Effector memory CD4-positive, alpha-beta T cell (primary cell): ENCODE measurements at places on chromosomes 5 and 9.

GRCh38 chr5:148583421-148583965 lies 70.8 kb downstream of the HTR4 start:
- DNase-seq, result no peak
- no peak overlapping the region for H3K4me3 ChIP-seq
- H3K27ac ChIP-seq, result no peak overlapping the region
- no peaks in the 10 kb centered on the region for H3K4me1 ChIP-seq

DNA sequence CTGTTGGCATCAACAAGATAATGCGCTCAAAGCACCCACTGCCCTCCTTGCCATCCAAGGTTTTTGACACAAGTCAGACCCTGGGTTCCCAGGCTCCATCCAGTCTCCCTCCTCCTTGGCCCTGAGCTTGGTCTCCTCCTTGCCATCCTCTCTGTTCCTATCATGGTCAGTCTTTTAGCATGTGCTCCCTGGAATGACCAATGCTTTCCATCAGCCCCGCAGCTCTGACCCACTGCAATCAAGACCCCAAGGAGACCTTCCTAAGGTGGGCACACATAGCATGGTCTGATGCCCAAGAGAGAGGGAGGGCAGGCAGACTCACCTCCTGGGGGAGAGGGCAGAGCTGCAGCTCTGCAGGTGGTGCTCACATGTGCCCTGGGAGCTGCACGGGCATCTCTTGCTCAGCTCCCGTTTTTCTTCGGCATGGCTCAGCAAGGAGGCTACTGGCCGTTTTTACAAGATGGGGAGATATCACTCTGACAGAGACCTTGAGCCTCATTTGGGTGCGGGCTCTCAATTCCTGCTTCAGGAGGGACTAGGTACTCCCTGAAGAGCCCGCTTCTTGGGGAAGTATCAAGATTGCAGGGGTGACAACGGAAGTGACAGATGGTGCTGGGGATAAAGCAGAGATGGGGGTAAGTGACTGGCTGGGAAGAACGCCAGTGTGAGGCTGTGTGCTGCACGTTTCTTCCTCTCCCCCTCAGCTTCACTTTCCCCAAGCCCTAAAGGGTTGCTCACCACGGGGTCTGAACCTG lies 3.3 kb downstream of the SEPTIN8 start:
- H3K27ac ChIP-seq, result no peak overlapping the region
- peaks cover 11% of the 10 kb centered on the region for H3K4me1 ChIP-seq
- DNase-seq, result no peak
- no peak overlapping the region for H3K4me3 ChIP-seq
- H3K36me3 ChIP-seq, result no peaks in the 10 kb centered on the region

- peaks cover 16% of the 10 kb centered on the region for H3K27me3 ChIP-seq
- peaks cover 21% of the 10 kb centered on the region for H3K4me1 ChIP-seq
- H3K27ac ChIP-seq, result no peak overlapping the region
- H3K36me3 ChIP-seq, result no peaks in the 10 kb centered on the region
Measured at GRCh38 chr9:107486674-107487520, 2.7 kb downstream of the KLF4 start.

DNA sequence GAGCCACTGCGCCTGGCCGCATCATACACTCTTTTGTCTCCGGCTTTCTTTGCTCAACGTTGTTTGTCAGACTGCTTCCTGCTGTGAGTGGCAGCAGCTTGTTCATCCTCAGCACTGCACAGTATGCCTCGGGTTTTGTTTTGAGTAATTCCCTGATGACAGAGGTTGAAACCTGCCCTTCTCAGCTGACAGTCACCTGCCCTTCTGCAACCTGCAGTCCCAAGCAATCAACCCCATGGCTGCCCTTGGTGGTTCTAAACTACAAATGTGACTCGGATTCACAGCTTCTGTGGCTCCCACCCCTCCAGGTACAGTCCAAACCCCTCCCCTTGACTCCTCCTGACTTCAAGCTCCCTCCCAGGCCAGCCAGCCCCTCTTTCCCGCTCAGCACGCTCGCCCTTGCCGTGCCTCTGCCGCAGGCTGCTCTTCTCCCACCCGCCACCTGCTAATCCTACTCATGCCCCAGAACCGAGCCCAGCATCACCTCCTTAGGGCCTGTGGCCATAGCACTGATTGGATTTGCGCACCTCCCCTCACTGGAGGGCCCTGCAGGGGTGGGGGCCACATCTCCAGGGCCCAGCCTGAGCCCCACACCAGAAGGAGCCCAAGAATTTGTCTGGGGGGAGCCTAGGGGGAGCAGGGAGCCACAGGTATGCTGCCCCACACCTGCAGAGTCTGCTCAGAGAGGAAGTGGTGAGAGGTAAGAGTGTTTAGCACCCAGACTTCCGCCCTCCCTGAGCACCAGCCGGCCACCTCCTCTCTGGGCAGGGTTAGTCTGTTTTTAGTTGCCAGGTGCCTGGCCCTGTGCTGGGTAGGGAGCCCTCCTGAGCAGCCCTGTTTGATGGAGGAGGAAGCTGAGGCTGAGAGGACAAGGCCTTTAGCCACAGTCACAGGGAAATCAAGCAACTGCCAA lies 10.1 kb downstream of the EEIG1 start:
- peak overlapping the region; percentile 47 for H3K4me3 ChIP-seq
- peak overlapping the region; percentile 90 for H3K27ac ChIP-seq
- H3K27me3 ChIP-seq, result no peaks in the 10 kb centered on the region
- DNase-seq, result peak; percentile 45
- H3K36me3 ChIP-seq, result peaks cover 7% of the 10 kb centered on the region

GRCh38 chr9:15529566-15530324 lies 19.0 kb upstream of the PSIP1 start:
- H3K4me3 ChIP-seq, result no peak overlapping the region
- no peaks in the 10 kb centered on the region for H3K36me3 ChIP-seq
- no peak overlapping the region for H3K27ac ChIP-seq
- H3K27me3 ChIP-seq, result no peaks in the 10 kb centered on the region

GRCh38 chr5:145943674-145944121 lies 7.3 kb downstream of the SH3RF2 start:
- no peak overlapping the region for H3K4me3 ChIP-seq
- no peaks in the 10 kb centered on the region for H3K27me3 ChIP-seq
- no peak for DNase-seq
